Hair follicular keratinocyte (primary cell): ENCODE measurements at places on chromosomes 16 and 17. TPM values are rescaled to one million over a fixed set of nuclear protein-coding genes. Genes with fewer than 3 reads are reported as not detected.

The CA7 gene
- not detected in 2 replicates for total RNA-seq

The TNP2 gene
- not detected in 2 replicates for total RNA-seq

The KRT12 gene
- total RNA-seq: not detected in 2 replicates

The RECQL5 gene
- 13.2 and 17.3 TPM in 2 replicates for total RNA-seq

The MT1H gene
- total RNA-seq: 10.1 TPM in 1 of 2 replicates, not detected in the other

The GDPD3 gene
- 0.08 and 0.55 TPM in 2 replicates for total RNA-seq

The KRT36 gene
- not detected in 2 replicates for total RNA-seq

The CLEC19A gene
- total RNA-seq: not detected in 2 replicates

The KCNH6 gene
- total RNA-seq: not detected in 2 replicates

The DRC3 gene
- total RNA-seq: 0.15 and 0.55 TPM in 2 replicates

The EPX gene
- not detected in 2 replicates for total RNA-seq

The ALOX12 gene
- 0.57 and 1.2 TPM in 2 replicates for total RNA-seq

The KIF2B gene
- not detected in 2 replicates for total RNA-seq

The EVI2A gene
- total RNA-seq: 0.23 and 0.39 TPM in 2 replicates

The CDH13 gene
- total RNA-seq: 45.0 and 139 TPM in 2 replicates

The ADPRM gene
- 7.4 and 11.4 TPM in 2 replicates for total RNA-seq

The XYLT1 gene
- total RNA-seq: 3.2 and 6.0 TPM in 2 replicates

The CUEDC1 gene
- 4.8 and 4.9 TPM in 2 replicates for total RNA-seq

The ITGB4 gene
- total RNA-seq: 1,334 and 1,928 TPM in 2 replicates

The KRT9 gene
- total RNA-seq: 0.23 and 0.61 TPM in 2 replicates

The TBC1D3 gene
- not detected in 2 replicates for total RNA-seq

The GNG13 gene
- total RNA-seq: not detected in 2 replicates

The GGT6 gene
- total RNA-seq: 0.08 TPM in 2 replicates

The OR4D1 gene
- total RNA-seq: not detected in 2 replicates

The RASL10B gene
- total RNA-seq: 0.11 TPM in 1 of 2 replicates, not detected in the other

The HBA1 gene
- not detected in 2 replicates for total RNA-seq

The RUNDC3A gene
- total RNA-seq: 2.2 and 4.1 TPM in 2 replicates

The ZFP1 gene
- total RNA-seq: 5.5 and 10.2 TPM in 2 replicates

The LRRC37A gene
- total RNA-seq: 0.65 and 1.1 TPM in 2 replicates

The HOXB6 gene
- total RNA-seq: 0.08 TPM in 1 of 2 replicates, not detected in the other

The TPSG1 gene
- total RNA-seq: not detected in 2 replicates

The PRAC2 gene
- not detected in 2 replicates for total RNA-seq

The LLGL2 gene
- 14.5 and 14.7 TPM in 2 replicates for total RNA-seq

The TPPP3 gene
- not detected in 2 replicates for total RNA-seq

The HSD17B2 gene
- 4.6 and 12.3 TPM in 2 replicates for total RNA-seq

The CDH8 gene
- not detected in 2 replicates for total RNA-seq

The PSMD11 gene
- total RNA-seq: 72.6 and 105 TPM in 2 replicates

The NPIPB6 gene
- total RNA-seq: 0.04 and 0.47 TPM in 2 replicates

The ADGRG1 gene
- total RNA-seq: 57.7 and 83.5 TPM in 2 replicates

The ELMO3 gene
- 56.5 and 70.0 TPM in 2 replicates for total RNA-seq

The RNPS1 gene
- total RNA-seq: 162 and 206 TPM in 2 replicates

The PIRT gene
- not detected in 2 replicates for total RNA-seq

The BICDL2 gene
- total RNA-seq: 0.23 and 0.78 TPM in 2 replicates

The HSD17B1 gene
- total RNA-seq: 9.4 and 11.0 TPM in 2 replicates

The KRT20 gene
- total RNA-seq: not detected in 2 replicates

The PIK3R5 gene
- 0.23 and 0.38 TPM in 2 replicates for total RNA-seq

The MBTD1 gene
- 1.9 and 3.9 TPM in 2 replicates for total RNA-seq

The FBXL16 gene
- total RNA-seq: 0.19 and 2.0 TPM in 2 replicates
